Ureter (tissue), 1 donor: ENCODE measurements at places on chromosomes 3 and 15.

DNA sequence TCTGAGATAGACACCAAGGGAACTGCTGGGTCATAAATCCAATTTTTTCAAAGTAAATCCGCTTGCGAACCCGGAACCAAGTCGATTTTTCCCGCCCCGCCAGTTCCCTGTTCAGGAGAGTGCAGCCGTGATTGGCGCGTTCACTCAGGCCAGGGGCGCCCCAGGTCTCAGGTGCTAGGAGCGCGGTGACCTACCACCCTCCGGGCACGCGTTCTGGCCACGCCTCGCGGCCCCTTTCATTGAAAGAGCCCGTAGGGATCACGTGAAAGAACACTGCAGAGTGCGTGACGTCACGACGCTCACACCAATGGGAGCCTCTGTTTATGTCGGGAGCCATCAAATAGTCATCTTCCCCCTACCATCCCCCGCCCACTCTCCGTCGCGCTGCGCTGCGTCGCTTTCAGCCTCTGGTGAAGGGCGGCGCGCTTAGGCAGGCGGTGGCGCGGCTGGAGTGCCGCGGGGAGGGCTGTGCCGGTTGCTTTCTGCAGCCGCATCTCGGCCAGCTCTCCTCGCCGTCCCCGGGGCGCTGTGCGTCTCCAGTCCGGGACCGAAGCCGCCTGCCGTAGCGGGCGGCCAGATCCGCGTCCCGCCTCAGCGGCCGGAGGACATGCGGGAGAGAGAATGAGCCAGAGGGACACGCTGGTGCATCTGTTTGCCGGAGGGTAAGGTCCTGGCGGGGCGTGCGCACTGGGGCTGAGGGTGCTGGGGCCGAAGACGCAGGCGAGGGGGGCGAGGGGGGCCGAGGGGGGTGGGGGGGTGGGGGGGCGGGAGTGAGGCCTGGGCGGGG is at the start of gene SLC25A36:
TSS of gene SLC25A36 (plus strand) at position 403 of the 787 bp plus-strand sequence. CDS start at position 622, 219 bp downstream.
- peak; percentile 98 for DNase-seq

GRCh38 chr3:187957582-187957981 is 196.4 kb upstream of the LPP start:
- no peak for DNase-seq

GRCh38 chr3:53195602-53196574 is 34.9 kb downstream of the PRKCD start:
- no peak for DNase-seq

GRCh38 chr3:194340757-194341400 is 10.2 kb downstream of the CPN2 start:
- DNase-seq, result no peak

GRCh38 chr3:158763421-158763820 is 31.2 kb upstream of the RARRES1 start:
- DNase-seq, result no peak

- DNase-seq, result no peak
These were observed 3.5 kb upstream of the CCDC9B start for GRCh38 chr15:40344217-40344616.

GRCh38 chr3:115330430-115330829 is 183.3 kb upstream of the ZBTB20 start:
- DNase-seq, result no peak

DNA sequence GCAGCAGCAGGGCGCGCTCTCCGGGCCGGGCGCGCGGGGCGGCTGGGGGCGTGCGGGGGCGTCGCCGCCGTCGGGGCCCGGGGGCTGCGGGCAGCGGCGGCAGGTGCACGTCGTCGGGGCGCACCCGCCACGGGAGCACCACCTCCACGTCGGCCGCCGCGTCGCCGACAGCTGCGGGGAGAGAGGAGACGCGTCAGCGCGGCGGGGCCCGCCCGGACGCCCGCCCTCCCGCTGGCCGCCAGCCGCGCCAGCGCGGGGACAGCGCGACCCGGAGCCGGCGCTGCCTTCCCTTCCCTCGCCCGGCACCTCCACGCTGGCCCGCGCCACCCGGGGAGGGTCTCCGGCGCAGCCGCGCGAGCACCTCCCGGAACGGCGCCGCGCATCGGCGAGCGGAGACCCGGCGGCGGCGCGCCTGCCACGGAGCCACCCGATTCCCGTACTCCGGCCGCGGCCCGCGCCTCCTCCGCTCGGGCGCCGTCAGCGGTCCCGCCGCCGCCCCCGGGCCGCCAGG is 481 bp downstream of the ADAMTS17 start:
- DNase-seq, result no peak

DNA sequence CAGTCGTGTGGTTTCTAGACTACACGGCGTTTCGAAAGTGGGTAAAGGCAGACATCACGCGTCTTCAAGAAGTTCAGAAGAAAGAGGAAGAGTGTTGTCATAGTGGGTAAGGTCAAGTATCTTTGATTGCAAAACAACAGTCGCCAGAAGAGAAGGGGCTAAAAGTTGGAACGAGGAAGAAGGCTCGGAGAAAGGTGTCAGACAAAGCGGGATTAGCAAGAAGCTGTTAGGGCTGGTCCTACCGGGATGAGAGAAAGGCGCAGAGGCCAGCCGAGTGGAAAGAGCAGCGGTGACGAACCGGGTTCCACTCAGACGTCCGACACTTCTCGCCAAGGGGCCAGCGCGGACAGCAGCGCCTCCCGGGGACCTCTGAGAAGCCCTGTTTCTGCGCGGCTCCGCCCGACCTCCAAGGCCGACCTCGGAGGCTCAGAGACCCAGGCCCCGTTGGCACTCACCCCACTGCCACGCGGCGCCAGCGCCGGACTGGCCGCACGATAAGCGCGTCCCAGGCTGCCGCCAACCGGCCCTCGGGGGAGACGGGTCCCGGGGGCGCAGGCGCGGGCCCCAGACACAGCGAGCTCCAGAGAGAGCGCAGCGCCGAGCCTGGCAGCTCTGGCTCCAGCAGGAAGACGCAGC is 436 bp downstream of the ADPGK start:
- DNase-seq, result peak; percentile 59

- DNase-seq, result no peak
These were observed 70.5 kb upstream of the SLCO3A1 start for GRCh38 chr15:91783008-91783407.

GRCh38 chr15:68311464-68311835 is 33.9 kb downstream of the FEM1B start:
- DNase-seq, result peak; percentile 28

GRCh38 chr15:46416544-46416943 is 781.7 kb downstream of the SQOR start:
- DNase-seq, result no peak

DNA sequence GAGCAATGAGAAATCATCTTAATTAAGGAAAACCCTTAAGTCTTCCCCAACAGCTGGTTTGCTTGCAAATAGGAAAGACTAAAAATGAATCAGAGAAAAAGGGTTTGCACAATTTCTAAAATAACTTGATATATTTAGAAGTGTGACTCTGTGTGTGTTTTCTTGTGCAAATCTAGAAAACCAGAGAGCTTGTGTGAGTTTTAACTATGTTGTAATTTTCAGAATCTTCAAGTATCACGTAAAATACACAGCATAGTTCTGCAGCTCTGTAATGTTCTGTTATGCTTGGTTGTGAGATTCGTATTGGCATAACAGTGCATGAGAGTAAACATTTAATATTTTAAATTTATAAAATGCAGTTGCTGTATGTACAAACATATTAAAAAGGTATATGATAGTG is 74.7 kb upstream of the GAP43 start:
- no peak for DNase-seq

- no peak for DNase-seq
These were observed 147.8 kb downstream of the PLCL2 start for GRCh38 chr3:17032407-17033034.

GRCh38 chr3:120066634-120067033 is 27.6 kb downstream of the GSK3B start:
- no peak for DNase-seq

- DNase-seq, result no peak
These were observed 93.1 kb downstream of the C3orf70 start for GRCh38 chr3:185059766-185060165.

GRCh38 chr15:38748710-38749109 is 184.1 kb upstream of the RASGRP1 start:
- DNase-seq, result no peak

DNA sequence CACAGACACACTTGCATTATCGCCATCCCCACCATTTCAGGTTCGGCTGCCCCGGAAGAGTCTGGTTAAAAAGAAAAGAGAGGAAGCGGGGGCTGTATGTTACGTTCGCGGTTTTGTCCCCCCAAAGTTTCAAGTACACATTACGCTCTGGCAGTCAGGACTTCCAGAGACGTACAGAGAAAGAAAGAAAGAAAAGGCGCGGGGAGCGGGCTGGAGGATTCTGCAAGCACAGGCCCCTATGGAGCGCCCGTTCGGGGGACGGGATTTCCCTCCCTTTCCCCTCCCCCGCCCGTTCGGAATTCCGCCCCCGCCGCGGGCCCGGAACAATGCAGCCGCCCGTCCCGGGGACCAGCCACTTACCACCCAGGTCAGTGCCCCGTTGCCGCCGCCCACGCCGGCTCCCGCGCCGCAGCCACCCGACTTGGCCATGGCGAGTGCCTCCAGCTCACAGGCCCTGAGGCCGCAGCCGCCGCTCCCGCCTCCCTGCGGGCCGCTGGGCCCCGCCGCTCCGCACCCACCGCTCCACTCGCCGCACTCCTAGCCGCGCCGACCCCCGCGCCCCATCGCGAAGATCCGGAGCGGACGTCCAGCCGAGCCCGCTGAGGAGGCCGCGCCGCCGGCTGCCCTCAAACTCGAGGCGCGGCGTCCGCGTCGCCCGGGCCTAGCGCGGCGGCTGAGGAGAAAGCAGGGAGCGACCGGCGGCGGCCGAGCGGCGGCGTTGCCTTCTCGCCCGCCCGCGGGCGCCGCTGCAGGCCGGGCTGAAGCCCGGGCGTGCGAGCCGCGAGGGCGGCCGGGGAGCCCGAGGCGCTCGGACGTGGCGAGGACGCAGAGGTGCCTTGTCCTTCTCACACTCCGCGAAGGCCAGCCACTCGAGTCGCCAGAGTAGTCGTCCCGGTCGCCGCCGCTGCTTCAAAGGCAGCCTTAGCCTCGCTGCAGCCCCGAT is 567 bp downstream of the TOP2B start:
- DNase-seq, result peak; percentile 78

DNA sequence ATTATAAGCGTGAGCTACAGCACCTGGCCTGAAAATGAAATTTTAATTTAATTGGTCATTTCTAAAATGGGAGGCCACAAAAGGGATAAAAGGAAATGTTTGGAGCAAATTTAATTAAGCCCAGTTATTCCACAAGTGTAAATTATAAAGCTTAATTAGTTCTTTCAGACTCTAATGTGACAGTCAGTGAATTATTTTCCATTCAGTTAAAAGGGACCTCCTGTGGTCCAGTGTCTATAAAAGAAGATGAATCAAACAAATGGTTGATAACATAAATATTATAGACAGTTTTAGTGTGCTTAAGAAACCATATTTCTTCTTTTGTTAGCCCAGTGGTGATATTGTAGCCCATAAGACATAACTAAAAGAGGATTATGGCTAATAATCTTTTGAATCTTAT is 66.4 kb downstream of the CNOT10 start:
- no peak for DNase-seq

GRCh38 chr15:92821491-92822116 is 78.5 kb upstream of the CHD2 start:
- DNase-seq, result no peak

DNA sequence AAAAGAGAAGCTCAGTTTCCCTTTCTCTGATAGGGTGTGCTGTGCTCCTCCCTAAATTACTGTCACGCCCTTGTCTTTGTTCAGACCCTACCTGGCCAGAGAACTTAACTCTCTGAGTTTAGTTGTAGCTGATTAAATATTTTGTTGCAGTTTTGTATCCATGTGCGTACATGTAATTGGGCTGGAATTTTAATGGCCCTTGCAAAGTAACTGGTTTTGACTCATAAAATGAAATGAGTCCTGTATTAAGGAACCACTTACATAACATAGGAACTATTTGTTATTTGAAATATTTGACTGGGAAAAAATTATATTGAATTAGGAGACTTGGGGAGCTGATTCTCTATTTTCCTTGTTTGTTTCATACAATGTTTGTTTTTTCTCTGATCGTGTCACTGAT is 80.2 kb downstream of the LRRK1 start:
- DNase-seq, result no peak

- no peak for DNase-seq
These were observed 202.8 kb downstream of the FMN1 start for GRCh38 chr15:32991619-32992111.

DNA sequence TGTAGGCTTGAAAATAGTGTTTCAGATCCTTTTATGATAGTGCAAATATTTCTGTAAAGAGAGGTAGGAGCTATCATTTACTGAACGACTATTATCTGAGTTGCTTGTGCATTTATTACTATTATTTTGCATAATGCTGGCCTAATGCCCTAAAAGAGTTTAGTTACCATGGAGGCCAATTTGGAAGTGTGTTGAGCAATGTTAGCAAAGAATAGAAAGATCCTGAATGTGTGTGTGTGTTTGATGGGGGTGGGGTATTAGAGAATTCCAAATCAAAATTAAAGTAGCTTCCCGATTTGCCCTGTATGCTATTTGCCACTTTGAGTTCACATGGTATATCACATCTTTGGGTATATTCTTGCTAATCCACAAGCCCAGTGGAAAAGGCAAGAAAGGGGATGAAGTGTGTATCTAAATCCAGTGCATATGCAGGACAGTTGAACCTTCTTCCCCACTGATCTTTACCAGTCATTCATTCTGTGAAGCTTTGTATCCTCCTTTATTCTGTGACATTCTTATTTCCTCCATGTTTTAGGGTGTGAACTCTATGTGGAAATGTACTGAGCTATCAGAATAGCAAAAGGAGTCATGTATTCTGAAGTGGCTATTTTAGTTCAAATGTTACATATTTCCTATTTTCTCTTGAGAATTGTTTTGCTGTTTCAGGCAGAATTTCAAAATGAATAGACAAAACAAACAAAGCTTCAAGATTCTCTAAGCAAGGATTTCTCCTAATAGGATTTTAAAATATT is 45.7 kb upstream of the PLSCR5 start:
- no peak for DNase-seq

DNA sequence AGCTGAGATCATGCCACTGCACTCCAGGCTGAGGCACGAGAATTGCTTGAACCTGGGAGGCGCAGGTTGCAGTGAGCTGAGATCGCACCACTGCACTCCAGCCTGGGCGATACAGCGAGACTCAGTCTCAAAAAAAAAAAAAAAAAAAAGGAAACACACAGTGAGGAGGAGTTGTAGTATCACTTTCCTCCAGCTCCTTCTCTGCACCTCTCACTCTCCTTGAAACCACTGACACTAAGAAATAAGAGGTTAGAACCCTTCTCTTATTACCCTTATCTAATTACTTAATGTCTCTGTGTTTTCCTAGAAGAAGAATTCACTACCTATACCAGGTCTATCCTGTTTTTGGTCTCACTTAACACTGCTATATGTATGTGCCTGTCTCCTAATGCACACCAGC is 31.7 kb downstream of the RAB27A start:
- no peak for DNase-seq

DNA sequence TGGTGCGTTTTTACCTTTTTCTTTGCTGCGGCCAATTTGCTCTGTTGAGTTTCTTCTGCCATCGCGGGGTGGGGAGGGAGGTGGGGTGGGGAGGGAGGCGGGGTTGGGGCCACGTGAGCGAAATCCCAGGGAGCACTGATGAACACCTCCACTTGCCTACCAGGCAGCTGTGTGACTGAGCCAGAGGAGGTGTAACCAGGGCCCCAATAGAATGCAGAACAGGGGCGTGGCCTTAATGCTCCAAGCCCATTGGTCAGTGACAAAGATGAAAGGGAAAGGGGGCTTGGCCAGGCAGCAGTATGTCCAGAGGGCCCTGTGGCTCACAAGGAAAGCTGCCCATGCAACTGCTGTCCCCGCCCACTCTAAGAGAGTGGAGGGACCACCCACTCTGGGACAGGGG is 21.4 kb upstream of the OR4F6 start:
- no peak for DNase-seq

GRCh38 chr3:141477224-141477623 is 9.6 kb upstream of the RASA2 start:
- DNase-seq, result no peak
